Keratinocyte (primary cell): ENCODE measurements at places on chromosomes 13 and 19.

DNA sequence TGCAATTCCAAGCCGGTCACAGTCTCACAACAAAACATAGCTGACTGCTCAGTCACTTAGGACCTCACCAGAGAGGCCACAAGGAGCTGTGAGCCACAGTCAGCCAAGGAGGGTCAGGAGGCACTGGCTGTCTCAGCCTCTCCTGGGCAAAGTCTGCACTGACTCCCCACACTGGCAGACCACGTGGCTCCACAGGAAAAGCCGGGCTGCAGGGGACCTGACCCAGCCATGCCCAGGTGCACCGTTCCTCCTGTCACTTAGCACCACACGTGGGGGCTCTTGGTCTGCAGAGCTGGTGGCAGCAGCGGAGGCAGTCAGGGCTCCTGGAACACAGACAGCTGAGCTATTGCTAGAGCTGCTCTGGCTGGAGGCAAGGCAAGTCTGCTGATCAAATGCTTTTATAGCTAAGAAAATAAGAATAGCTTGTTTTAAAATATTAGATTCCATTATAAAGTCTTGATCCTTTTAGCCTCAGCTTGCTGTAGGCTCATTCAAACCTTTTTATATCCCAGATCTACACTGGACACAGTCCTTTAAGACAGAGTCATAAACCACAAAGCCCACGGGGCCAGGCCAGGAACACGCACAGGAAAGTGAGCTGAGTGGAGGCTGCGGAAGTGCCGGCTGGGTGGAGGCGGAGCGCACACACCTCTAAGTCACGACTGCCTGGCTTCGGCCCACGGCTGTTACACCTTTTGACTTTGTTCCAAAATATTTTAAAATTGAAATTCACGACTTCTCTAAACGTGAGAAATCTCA, 744.1 kb downstream of the UQCRFS1 start:
- no peak for DNase-seq

- no peak for DNase-seq
Observed at GRCh38 chr13:40259899-40260298, 406.5 kb downstream of the FOXO1 start.

DNA sequence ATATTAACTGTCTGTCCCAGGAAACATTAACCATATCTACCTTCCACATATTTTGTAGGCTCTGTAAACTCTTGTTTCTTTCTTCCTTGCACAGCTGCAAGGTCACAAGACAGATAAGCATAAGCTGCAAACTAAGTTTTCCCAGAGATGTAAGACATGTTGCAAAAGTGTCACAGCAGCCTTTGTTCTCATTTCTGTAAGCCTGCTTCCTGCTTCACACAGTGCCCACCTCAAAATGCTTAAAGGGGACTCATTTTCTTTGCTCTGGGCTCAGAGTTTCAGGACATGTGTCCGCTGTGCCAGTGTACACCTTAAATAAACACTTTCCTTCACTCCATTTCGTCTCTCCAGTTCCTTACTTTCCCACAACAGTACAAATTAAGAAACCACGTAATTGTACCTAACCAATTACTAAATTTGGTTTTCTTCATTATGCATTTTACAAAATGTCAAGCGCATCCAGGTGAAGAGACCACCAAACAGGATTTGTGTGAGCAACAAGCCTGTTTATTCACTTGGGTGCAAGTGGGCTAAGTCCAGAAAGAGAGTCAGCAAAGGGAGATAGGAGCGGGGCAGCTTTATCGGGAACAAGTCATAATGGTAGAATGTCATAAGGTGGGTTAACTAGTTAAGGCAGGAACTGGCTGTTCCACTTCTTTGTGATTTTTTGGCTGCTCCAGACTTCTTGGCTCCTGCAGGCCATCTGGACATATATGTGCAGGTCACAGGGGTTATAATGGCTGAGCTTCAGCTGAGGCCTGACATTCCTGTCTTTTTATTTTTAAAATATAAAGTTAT, 12.7 kb upstream of the ZNF431 start:
- no peak for DNase-seq

GRCh38 chr19:19643158-19644053, at the start of gene GMIP:
Gene GMIP (minus strand): TSS chr19:19643657. CDS start chr19:19643529, 128 bp downstream.
- DNase-seq, result no peak

DNA sequence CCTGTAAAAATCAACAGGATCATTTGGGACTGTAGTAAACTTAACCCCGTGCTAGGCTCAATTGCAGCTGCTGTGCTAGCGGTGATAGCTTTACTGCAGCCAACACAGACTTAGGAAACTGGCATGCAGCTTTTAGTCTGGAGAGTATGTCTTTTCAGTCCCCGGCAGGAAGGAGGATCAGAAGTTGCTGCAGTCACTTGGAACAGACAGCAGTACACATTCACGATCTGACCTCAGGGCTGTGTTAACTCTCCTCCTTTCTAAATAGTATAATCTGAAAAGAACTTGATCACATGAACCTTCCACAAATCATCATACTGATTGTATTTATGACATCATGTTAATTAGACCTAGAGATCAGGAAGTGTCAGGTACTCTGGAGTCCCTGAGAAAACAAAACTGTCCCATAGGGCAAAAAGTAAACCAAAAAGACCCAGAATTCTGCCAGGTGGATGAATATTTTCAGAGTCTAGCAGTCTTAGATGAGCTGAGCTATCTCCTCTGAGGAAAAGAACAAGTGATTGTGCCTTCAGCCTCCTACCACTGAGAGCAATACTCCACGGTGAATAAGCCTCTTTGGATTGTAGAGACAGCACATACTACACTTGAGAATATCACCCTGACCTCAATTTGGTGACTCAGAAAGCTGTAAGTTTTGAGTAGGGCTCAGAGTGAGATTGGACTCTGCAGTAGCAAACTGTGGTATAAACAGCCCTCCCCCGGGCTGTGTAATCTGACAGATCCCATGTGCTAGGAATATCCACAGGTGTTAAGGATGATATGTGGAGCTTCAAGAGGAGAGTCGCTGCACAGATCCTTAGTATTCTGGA, 181.0 kb upstream of the GPR12 start:
- no peak for DNase-seq

DNA sequence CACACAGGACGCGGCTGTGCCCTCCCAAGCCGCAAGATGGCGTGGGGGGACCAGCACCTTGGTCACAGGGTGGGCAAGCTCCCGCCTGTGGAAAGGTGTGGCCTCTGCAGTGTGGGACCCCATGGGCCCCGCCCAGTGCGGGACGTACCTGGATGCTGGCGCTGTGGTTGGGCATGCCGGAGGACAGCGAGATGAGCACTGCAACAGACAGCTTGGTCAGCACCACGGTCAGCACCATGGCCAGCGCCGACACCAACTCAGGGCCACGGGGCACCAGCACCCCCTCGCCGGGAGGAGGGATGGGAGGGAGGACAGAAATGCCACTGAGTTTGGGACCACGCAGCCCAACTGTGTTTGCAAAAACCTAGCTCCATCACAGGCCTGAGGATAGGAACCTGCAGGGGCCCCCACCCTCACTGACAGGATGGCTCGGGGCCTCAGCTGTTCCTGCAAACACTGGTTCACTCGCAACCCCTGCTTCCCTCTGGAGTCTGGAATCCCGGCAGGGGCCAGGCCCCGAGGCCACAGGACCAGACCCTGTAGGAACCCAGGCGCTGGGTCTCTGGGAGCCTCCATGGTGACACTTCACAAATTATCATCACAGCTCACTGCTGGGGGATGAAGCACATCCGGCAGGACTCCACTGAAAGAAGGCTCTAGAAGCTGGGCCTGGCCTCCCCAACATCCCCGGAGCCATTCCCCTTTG, 27.1 kb downstream of the IZUMO4 start:
- DNase-seq, result no peak

- DNase-seq, result no peak
Observed at GRCh38 chr13:79212064-79212619, 193.9 kb downstream of the RBM26 start.

GRCh38 chr13:66349966-66350365, 880.2 kb downstream of the PCDH9 start:
- no peak for DNase-seq

GRCh38 chr13:26460648-26461047, 96.8 kb upstream of the WASF3 start:
- DNase-seq, result no peak

DNA sequence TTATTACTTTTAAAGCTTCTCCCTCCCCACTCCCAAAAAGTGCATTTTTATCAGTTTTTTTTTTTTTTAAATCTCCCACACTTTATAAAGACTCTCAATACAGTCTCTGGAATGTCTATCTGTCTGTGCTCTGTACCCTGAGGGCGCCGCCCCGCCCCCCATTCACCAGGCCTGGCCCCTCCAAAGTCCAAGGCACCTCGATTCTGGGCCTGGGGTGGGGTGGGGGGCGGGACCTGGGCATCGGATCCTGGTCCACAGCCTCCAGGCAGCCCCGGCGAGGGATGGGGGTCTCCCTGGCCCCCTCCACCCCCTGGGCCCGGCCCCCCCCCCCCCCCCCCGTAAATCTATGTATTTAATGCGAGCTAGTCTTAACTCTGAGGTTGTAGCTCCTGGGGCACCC, 23.3 kb downstream of the ZBTB7A start:
- no peak for DNase-seq

DNA sequence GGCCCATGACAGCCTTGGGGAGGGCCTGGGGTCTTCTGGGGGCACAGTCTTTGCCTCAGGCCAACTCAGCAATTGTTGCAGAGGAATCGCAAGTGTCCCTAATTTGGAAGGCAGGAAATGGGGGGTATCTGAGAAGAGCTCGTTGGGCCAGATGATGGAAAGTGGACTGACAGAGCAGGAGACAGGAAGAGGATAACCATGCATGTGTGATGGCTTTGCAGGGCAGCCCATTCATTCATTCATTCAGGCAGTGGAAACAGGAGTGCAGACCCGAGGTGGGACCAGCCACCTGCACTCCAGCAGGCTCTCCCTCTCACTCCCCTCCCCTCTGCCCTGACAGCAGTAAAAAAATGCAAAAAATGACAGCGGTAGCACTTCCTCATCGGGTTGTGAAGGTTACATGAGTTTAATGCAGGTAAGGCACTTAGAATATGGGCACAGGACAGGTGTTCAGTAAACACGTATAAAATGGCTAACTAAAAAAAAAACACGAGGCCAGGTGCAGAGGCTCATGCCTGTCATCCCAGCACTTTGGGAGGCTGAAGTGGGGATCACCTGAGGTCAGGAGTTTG, 5.0 kb upstream of the TMEM147 start:
- no peak for DNase-seq

DNA sequence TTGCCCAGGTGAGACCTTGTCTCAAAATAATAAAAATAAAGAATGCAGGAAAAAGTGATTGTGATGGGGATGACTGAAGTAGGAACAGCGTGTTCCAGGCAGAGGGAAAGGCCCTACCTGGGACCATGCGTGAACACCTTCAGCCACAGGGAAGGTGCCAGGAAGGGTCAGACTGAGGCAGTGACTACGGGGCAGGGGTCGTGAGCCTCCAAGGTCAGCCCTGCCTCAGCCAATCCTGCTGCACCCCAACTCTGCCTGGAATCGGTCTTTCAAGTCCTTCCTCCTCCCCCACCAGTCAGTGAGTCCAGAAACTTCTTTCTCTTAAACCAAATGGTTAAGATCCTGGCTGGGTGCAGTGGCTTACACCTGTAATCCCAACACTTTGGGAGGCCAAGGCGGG, 16.1 kb upstream of the TLE2 start:
- no peak for DNase-seq

DNA sequence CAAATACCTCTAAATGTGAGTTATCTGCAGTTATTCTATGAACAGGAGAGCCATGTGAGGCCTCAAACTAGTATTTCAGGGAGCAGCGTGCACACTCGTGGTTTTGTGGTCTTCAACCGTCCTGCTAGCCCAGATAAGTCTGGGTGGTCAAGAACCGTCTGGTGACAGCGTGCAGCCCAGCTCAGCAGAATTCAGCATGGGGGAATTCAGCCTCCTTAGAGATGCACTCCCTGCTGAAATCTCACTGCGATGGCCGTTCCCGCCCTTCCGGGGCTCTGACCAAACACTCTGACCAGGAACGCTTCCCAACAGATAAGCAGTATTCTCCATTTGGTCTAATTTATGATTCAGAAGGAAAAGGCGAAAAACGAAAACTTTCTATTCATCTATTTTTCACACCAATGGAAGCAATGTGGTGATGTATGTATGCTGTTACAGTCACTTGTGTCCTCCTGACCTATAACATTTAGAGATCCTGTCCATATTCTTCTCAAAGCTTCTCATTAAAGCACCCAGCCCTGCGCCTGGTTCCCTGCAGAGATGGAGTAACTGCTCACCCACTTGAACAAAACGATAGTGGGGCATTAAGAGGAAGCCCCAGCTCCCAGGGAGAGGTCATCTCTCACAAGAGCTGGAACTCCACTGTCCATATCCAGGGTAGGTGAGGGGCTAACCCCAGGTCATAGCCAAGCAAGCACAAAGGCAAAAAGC, 2.9 kb downstream of the ANKRD27 start:
- DNase-seq, result no peak

DNA sequence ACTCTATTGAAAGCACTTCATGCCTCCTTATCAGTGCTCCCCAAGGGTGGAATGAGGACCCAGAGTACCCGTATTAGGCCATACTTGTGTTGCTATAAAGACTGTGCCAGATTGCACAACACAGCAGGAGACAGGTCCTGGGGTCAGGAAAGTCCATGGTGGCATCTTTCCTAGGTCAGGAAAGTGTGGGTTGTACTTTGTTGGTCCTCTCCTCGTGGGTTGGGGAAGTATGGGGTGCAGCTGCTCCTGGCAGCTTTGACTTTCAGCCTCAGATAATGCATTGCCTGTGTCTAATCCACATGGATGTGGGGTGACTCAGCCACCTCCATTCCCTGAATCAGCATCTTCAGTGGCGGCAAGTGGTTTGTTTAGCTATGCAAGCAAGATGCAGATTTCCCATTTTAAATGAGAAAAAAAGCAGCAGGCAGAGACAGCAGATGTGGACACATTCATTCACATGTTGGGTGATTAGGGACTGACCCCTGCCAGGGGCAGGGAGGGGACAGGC, 8.4 kb upstream of the CYP2B6 start:
- DNase-seq, result no peak

DNA sequence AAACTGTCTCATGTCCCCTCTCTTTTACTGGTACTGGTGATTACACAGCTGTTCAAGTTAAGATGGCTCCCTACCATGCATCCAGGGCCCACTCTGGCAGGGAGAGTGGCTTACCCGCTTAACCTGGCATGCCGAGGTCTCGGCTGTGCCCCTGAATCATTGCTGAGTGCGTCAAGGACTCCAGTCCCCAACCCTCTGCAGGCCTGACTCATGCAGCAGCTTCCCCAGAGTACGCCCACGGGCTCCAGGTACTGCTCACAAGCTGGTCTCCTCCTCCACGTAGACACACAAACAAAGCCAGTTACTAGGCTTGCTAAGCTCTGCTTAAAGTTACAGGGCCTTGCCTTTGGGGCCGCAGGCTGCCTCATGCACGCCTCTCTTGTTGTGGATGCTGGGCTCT, 447.4 kb downstream of the COG6 start:
- peak; percentile 55 for DNase-seq

DNA sequence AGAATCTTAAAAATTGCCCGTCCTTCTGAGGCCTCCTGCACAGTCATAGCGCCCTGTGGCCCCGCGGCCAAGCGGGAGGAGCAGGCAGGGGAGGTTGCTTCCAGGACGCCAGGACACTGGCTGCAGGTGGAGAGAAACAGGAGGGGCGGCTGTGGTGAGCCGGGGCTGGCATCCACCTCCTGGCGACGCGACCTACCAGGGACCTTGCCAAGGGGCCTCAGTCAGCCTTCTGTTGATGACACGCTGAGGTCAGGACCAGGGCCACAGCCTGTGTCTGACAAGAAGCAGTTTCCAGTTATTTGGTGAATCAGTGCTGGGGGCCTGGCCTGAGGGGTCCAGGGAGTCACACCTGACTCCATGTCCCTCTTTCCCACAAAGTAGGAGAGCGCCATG, 13.3 kb upstream of the MKNK2 start:
- no peak for DNase-seq
